ENCODE measurements at places on chromosomes 3 and 15.

- DNase-seq, result no peak
Measured at GRCh38 chr3:112721231-112721630, 80.3 kb upstream of the CCDC80 start.

- DNase-seq, result peak; percentile 58
Measured at GRCh38 chr3:156547637-156548036, 7.3 kb downstream of the SSR3 start.

- no peak for DNase-seq
Measured at GRCh38 chr3:78632925-78633553, 1134.8 kb downstream of the ROBO1 start.

GRCh38 chr15:55277116-55277564 lies 12.5 kb downstream of the RAB27A start:
- no peak for DNase-seq

GRCh38 chr3:31981206-31982181 lies at the start of the genes OSBPL10 and ZNF860:
Gene OSBPL10 (minus strand): TSS chr3:31981262. CDS start chr3:31981179, 83 bp downstream.
Gene ZNF860 (plus strand): TSS chr3:31981750. CDS start chr3:31989080, 7,330 bp downstream.
- DNase-seq, result peak; percentile 86

DNA sequence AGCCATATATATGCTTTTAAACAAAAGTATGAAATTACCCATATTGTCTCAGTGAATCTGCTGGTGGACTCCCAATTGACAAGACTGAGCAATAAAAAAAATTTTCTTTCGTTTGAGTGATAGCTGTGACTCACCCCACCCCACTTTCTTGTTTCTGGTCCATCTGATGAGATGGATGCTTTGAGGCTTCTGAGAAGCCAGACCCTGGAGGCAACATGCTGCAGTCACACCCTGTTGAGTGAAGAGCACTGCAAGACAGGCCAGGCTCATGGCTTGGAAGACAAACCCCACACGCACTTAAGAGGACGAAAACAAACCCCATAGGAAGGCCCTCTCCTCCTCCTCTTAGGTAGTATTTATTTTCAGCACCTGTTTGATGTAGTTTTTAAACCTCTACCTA lies 276.0 kb upstream of the TTC14 start:
- no peak for DNase-seq

- DNase-seq, result no peak
Measured at GRCh38 chr3:106514431-106514830, 645.6 kb upstream of the CBLB start.

- no peak for DNase-seq
Measured at GRCh38 chr3:59749291-59749690, 699.5 kb upstream of the CFAP20DC start.

DNA sequence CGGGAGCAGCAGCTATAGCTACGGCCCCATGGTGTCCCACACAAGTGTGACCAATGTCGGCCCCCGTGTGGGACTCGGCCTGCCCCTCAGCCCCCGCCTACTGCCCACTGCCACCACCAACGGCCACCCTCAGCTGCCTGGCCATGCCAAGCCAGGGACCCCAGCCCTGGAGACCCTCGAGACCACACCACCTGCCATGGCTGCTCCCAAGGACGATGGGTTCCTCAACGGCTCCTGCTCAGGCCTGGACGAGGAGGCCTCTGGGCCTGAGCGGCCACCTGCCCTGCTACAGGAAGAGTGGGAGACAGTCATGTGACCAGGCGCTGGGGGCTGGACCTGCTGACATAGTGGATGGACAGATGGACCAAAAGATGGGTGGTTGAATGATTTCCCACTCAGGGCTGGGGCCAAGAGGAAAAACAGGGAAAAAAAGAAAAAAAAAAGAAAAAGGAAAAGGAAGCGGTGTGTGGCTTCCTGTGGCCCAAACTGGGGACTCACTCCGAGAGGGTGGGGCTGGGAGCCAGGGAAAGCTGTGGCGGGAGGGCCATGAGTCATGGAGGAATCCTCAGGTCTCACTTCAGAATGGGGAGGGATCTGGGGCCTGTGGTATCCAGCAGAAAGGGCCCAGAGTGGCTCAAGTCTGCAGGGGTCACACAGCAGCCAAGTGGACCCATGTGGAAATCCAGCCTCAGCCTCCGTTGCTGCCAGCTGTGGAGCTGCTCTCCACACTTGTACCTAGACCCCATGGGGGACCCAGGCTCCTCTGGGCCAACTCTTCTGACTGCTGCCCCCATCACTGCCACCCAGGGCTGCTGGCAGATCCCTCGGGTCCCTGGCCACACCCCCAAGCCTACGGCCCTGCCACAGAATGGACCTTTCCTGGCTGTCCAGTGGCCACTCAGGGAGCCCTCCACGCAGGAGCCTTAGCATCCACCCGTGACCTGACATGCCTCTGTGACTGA lies 26.1 kb downstream of the PTH1R start:
- DNase-seq, result peak; percentile 56

DNA sequence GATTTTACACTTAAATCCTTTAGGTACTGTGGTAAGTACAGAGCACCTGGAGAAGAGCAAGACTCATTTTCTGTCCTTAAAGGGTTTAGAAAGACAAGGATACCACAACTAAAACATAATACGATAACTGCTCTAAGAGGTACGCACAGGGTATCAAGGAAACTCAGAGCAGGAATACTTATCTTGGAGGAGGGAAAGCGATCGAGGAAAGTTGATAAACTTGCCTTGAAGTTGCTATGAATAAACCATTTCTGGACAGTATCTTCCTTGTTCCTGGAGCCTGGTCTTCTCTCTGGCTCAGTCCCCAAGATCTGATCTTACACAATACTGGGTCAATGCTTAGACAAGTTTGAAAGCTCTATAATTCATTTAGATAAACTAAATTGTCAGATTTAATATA lies 17.6 kb upstream of the GATM start:
- no peak for DNase-seq

GRCh38 chr3:195147649-195148080 lies 123.3 kb downstream of the XXYLT1 start:
- DNase-seq, result no peak

DNA sequence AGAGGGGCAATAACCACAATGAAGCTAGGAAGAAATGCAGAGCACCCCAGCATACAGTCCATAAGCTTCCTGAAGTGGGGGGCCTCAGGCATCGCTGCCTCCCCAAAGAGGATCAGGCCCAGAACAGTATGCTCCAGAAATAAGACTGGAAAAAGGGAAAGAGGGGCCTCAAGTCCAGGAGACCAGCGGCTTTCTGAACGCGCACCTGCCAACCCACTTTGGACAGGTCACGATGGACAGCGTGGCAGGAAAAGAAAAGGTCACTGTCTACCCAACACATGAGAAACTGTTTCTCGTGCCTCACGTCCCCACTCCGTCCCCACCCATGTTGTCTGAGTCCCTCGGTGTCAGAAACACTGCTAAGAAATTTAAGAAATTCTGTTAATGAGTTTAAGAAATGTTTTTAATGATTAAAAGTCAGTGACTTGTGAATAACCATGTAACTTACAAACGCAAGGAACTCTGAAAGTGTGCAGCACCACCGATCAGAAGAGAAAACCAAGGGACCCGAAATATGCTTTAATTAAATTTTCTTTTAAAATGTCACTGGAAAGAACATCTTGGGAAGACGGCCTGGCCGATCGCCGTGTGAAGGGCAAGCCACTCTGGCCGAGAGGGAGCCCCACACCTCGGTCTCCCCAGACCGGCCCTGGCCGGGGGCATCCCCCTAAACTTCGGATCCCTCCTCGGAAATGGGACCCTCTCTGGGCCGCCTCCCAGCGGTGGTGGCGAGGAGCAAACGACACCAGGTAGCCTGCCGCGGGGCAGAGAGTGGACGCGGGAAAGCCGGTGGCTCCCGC lies 1.7 kb upstream of the PPARG start:
- no peak for DNase-seq

DNA sequence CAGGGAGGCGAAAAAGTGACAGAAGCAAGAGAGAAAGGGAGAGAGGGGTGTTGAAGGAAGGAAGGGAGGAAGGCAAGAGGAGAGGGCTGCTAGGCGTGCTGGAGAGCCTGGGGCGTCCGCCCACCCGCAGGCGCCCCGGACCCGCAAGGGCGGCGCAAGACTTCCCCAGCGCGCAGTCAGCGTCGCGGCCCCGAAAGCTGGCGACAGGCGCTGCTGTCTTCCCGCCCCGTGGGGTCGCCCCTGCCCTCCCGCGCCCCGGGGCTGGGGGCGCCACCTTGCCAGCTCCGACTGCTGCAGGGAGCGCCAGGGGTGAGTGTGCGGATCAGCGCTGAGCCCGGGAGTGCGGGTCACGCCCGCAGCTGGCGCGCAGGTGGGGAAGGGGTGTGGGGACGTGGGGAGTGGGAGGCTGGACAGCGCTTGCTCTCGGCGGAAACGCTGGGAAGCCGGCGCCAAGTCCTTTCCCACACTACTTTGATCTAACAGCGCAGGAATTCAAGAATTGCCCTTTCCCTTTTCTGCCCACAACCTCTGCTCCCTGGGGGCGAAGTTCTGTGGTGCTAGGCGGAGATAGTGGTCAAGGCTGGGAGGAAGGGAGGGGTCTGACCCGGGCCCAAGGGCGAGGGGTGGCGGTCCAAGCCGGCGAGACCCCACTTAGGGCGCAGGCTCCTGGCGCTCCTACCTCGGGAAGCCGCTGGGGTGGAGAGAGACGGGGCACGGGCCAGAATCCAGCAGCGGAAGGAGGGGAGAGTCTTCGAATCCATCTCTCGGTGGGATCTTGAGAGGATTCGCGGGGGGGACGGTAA lies 266.1 kb downstream of the CGGBP1 start:
- peak; percentile 10 for DNase-seq

GRCh38 chr3:188677344-188677743 lies 494.4 kb upstream of the TPRG1 start:
- DNase-seq, result no peak

DNA sequence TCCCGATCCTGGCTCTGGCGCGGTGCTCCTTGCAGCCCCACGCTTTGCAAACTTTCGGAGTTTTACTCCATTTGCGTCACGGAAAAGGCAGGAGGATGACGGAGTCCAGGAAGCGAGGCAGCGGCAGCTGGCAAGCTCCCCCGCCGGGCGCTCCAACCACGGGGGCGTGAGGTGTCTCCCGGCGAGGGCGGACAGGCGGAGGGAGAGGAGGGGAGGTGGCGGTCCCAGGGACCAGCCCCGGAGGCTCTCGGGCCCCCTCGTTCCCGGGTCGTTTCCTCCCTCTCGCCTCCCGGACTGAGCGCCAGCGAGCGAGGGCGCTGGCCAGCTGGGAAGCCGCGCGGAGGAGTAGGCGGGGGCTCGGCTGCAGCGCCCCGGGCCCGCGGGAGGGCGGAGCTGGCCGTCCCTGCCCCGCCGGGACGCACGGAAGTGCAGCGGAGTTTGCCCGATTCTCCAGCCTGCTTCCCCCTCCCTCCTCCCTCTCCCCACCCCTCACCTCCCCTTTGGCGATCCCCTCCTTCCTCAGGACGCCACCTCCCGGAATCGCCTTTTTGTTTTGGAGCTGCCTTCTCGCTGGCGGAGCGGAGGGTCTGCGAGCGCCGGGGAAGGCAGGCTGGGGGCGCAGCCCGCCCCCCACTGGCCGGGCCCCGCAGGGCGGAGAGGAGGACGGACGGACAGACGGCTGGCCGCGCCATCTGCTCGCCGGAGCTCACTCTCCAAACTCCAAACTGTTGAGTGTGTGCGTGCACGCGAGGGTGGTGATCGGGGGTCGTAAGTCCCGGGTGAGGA lies at the start of gene SNX33:
Gene SNX33, plus strand, starts transcription at position 543 of the 786 bp plus-strand sequence. CDS start 1,191 bp downstream, outside the sequence.
- peak; percentile 72 for DNase-seq

- no peak for DNase-seq
Measured at GRCh38 chr15:48596841-48597240, 48.7 kb downstream of the FBN1 start.

GRCh38 chr15:90558171-90558573 lies 28.4 kb downstream of the CRTC3 start:
- no peak for DNase-seq

GRCh38 chr3:178823591-178824246 lies 247.9 kb downstream of the ZMAT3 start:
- no peak for DNase-seq

DNA sequence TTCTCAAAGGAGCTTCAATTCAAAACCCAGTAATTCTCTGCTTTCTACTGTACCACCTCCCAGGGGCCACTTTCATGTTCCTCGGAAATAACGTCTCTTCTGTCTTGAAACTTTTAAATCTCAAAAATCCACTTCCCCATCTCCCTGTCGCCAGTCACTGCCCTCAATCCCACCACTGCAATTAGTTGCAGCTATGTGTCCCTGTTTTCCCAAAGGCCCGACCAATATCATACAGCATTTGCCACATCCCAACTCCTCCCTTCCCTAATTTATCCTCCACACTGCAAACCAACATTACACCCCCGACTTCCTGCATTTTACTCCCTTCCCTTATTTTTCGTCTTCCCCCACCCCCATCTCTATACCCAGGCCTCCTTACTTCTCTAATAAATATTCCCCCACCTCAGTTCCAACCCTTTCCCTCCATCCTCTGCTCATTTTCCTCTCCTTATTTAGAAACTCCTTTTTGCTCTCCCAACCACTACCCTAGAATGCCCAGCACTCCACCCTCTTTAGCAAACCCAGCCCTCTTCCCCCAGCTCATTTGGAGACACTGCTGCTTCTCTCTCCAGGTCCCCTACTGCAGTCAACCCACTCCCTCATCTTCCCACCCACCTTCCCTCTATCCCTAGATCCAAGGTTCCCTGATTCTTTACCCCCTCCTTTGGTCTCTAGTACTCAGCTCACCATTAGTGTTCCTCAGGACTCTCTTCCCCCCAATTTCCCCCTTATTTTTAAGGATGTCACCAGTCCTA lies 1.1 kb downstream of the NPTN start:
- peak; percentile 48 for DNase-seq

DNA sequence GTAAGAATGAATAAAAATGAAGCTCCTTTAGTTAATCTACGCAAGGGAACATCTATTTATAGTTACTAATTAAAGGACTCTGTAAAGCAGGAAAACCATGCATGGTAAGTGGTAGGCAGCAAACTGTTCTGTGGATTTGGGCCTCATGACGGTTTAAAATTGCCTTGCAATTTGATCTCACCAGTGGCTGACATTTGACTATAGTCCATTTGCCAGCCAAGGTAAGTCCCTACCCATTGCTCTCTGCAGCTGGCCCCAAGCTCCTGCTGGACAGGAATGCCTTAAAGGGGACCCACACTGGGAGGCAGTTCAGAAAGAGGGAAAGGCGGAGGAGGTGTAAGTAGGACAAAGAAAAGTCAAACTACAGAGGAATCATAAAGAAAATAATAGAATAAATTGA lies 203.3 kb downstream of the PLCL2 start:
- DNase-seq, result no peak

- no peak for DNase-seq
Measured at GRCh38 chr15:60619131-60619530, 140.2 kb upstream of the ICE2 start.

GRCh38 chr3:11054739-11055438 lies 62.3 kb downstream of the SLC6A1 start:
- DNase-seq, result no peak

DNA sequence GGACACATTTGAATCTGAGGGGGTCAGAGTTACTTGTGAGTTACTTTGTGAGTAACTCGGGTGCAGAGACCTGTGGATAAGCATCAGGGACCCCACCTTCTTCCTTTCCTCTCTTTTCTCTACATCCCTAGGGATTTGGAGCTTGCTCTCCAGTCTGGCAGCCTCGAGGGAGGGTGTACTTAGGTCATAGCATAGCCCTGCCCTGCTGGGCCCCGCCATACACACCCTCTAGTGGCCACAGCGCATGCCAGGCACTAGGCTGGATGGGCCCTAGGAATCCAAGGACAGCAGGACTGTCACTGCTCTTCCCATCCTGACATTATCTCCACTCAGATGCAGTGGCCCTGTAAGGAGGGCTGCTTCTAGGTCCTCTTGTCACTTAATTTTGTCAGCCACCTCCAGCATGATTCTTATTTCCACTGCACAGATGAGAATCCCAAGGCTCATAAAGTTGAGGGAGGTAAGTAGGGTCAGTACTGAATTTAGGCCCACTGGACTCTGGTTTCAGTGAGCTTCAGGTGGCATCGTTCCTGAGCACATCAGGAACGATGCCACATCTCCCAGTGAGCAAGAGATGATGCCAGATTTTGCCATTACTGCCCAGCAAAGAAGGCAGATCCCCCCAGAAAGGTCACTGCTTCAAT lies 3.6 kb upstream of the SMAD6 start:
- DNase-seq, result peak; percentile 52

All from bronchial epithelial cell (primary cell).